Aortic smooth muscle cell (primary cell): ENCODE measurements at places on chromosomes 6 and 20. TPM values are rescaled to one million over a fixed set of nuclear protein-coding genes. Genes with fewer than 3 reads are reported as not detected.

SNPH gene
- total RNA-seq: 6.2 and 6.3 TPM in 2 replicates

GTSF1L gene
- not detected in 2 replicates for total RNA-seq

MYL9 gene
- 11.6 and 21.9 TPM in 2 replicates for total RNA-seq

NRSN1 gene
- not detected in 2 replicates for total RNA-seq

METTL24 gene
- total RNA-seq: 2.1 and 2.2 TPM in 2 replicates

SLC22A23 gene
- 3.3 and 9.1 TPM in 2 replicates for total RNA-seq

RBM24 gene
- 1.3 and 1.5 TPM in 2 replicates for total RNA-seq

HSPA1A gene
- total RNA-seq: 97.9 and 108 TPM in 2 replicates

TRIM10 gene
- total RNA-seq: under 0.01 and 0.13 TPM in 2 replicates

HSPA12B gene
- total RNA-seq: 0.31 and 0.53 TPM in 2 replicates

ATP5F1E gene
- total RNA-seq: 38.8 and 49.7 TPM in 2 replicates

DUSP15 gene
- total RNA-seq: 1.6 and 2.5 TPM in 2 replicates

C6orf58 gene
- 0.06 TPM in 1 of 2 replicates, not detected in the other for total RNA-seq

PNPLA1 gene
- total RNA-seq: 0.12 TPM in 1 of 2 replicates, not detected in the other

RSPO3 gene
- 0.06 and 0.13 TPM in 2 replicates for total RNA-seq

CLDN20 gene
- not detected in 2 replicates for total RNA-seq

ZNF311 gene
- total RNA-seq: 0.87 and 1.3 TPM in 2 replicates

CYP39A1 gene
- 0.44 and 0.53 TPM in 2 replicates for total RNA-seq

DDAH2 gene
- 112 and 142 TPM in 2 replicates for total RNA-seq

VSX1 gene
- not detected in 2 replicates for total RNA-seq

FRMD1 gene
- not detected in 2 replicates for total RNA-seq

CLPSL1 gene
- total RNA-seq: not detected in 2 replicates

HLA-DQB1 gene
- total RNA-seq: not detected in 2 replicates
